ENCODE measurements at places on chromosomes 6 and 20. TPM values are rescaled to one million over a fixed set of nuclear protein-coding genes. Genes with fewer than 3 reads are reported as not detected.
A peak's percentile ranks its signal among the peaks of the same experiment; 100 is the strongest.

Gene GSTA1
- total RNA-seq = not detected

Gene GPX5
- not detected for total RNA-seq

Gene ACSS1
- total RNA-seq = 34.4 TPM

Gene AKAP12
- total RNA-seq = 0.69 TPM

Gene BICRAL
- 25.2 TPM for total RNA-seq

Gene PCK1
- total RNA-seq = not detected

Gene SYCP2
- 2.1 TPM for total RNA-seq

Gene LY6G5C
- 0.73 TPM for total RNA-seq

Gene SPTLC3
- total RNA-seq = not detected

Gene COL9A1
- not detected for total RNA-seq

Gene DNAH8
- total RNA-seq = 2.0 TPM

Gene EDN3
- not detected for total RNA-seq

DNA sequence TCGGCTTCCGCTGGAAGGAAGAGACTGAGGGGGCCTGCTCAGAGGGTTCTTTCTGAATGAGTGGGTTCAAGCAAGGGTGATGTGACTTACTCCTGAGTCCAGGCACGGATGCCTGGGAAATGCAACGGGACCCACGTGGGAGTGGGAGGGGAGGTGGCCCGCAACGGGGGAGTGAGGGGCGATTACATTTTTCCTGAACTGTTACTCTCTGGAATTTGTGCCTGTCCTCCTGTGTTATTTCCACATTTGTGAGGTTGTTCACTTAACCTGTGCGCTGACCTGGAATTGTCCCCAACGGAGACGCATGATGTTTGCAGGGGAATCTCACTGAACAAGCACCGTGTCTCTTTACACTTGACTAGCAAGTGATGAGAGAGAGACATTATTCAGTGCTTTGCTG is 209.4 kb downstream of the CDH4 start:
- H3K27me3 ChIP-seq = no peaks in the 10 kb centered on the region
- no peaks in the 10 kb centered on the region for H3K36me3 ChIP-seq
- H3K4me3 ChIP-seq = no peak overlapping the region
- H3K4me1 ChIP-seq = no peaks in the 10 kb centered on the region
- H3K27ac ChIP-seq = no peak overlapping the region
- DNase-seq = no peak

GRCh38 chr6:24902782-24903181 is 33.0 kb downstream of the RIPOR2 start:
- no peak overlapping the region for H3K4me3 ChIP-seq
- DNase-seq = no peak
- H3K27me3 ChIP-seq = no peaks in the 10 kb centered on the region
- peak overlapping the region; percentile 81 for H3K27ac ChIP-seq

- H3K27me3 ChIP-seq = no peaks in the 10 kb centered on the region
- H3K36me3 ChIP-seq = no peaks in the 10 kb centered on the region
- no peak for DNase-seq
Observed at GRCh38 chr20:61935926-61936700, 129.6 kb downstream of the TAF4 start.

- no peak for DNase-seq
- H3K27ac ChIP-seq = no peak overlapping the region
- H3K27me3 ChIP-seq = no peaks in the 10 kb centered on the region
- peaks cover 39% of the 10 kb centered on the region for H3K36me3 ChIP-seq
- no peak overlapping the region for H3K4me3 ChIP-seq
Observed at GRCh38 chr6:111718326-111718725, 112.6 kb upstream of the TRAF3IP2 start.

DNA sequence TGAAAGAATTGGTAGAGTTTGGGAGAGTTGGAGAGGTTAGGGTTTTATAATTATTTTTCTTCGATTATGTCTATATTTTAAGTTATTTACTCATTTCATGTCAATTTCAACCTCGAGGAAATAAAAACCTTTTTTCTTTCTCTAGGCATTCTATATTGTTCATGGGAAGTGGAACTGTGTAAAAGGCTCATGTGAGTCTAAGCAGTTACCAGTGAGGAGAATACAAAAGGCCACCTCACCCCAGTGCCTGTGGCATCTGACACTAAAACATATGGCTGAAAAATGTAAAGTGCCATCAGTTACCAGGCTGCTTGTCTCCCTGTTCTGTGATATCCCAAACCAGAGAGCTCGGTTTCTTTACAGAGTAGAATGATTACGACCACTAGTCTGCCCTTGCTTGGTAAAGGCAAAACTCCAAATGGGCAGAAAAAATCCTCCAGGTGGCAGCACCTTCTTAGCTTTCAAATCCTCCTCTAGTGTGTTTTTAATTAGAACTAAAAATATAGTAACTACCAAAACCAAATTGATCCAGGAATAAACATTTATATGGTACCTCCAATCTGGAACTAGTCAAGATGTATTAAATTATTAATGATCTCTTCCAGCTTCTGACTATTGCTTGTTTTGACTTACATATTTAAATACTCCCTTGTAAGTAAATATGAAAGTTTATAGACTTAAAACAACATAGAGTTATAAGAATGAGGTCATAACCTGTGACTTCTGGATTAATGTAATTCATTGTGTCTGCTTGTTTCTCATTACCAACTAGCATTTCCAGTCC is 122.6 kb upstream of the MCHR2 start:
- H3K36me3 ChIP-seq = no peaks in the 10 kb centered on the region
- H3K4me3 ChIP-seq = no peak overlapping the region
- no peaks in the 10 kb centered on the region for H3K4me1 ChIP-seq
- DNase-seq = no peak
- peaks cover 2% of the 10 kb centered on the region for H3K27me3 ChIP-seq

DNA sequence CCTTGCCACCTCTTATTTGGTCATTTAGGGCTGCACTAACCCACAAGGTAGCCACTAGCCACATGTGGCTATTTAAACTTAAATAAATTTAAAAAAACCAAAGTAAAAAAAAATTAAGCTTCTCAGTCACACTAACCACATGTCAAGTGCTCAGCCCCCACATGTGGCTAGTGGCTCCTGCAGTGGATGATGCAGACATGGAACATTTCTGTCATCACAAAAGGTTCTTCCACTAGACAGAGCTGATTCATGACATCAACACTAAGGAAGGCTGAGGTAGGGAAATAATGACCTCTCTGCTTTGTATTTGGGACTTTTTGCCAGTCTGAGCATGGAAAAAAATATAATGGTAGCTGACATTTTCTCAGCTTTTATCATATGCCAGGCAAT is 173.0 kb upstream of the FERMT1 start:
- H3K27me3 ChIP-seq = no peaks in the 10 kb centered on the region
- no peak overlapping the region for H3K4me3 ChIP-seq
- H3K27ac ChIP-seq = no peak overlapping the region
- H3K36me3 ChIP-seq = no peaks in the 10 kb centered on the region
- no peak for DNase-seq

- no peaks in the 10 kb centered on the region for H3K36me3 ChIP-seq
- H3K27ac ChIP-seq = no peak overlapping the region
- no peaks in the 10 kb centered on the region for H3K27me3 ChIP-seq
Observed at GRCh38 chr20:31806564-31807355, 12.4 kb upstream of the MYLK2 start.

GRCh38 chr6:28720357-28721231 is 194.9 kb downstream of the GPX5 start:
- no peaks in the 10 kb centered on the region for H3K36me3 ChIP-seq
- DNase-seq = no peak
- no peak overlapping the region for H3K27ac ChIP-seq
- H3K27me3 ChIP-seq = peaks cover 57% of the 10 kb centered on the region
- H3K4me1 ChIP-seq = no peaks in the 10 kb centered on the region
- no peak overlapping the region for H3K4me3 ChIP-seq

DNA sequence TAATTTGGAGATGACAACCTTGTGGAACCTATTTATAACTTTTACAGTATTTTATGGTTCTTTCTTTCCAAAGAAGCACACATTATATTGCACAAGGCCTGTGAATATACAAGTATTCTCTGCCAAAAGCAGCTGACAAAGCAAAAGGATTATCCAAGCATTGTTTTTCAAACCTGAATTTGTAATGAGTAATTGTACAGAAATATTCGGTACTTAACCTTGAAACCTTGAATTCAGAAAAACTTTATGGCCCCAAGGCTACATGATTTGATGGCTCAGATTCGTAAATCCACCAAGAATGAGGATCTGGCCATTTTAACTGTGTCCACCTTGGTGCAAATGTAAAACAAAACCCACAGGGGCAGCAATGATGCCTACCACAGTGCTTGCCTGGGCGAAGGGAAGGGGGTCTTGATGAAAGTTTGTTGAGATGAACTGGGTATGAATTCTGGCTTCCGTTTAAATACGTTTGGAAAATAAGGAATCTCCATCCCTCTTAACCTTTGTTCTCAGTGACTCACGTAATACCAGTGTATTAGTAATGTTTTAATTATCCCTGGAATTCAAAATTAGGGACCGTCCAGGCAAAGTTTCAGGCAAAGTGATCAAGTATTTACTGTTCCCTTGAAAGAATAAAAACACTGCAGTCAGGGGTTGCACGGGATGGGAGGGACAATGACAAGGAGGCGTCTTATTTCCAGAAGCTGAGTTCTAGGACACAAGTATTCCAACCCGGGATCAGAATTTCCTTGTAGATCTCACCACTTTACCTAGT is 2.7 kb upstream of the RBM24 start:
- H3K36me3 ChIP-seq = no peaks in the 10 kb centered on the region
- DNase-seq = no peak
- H3K27me3 ChIP-seq = peaks cover 44% of the 10 kb centered on the region

DNA sequence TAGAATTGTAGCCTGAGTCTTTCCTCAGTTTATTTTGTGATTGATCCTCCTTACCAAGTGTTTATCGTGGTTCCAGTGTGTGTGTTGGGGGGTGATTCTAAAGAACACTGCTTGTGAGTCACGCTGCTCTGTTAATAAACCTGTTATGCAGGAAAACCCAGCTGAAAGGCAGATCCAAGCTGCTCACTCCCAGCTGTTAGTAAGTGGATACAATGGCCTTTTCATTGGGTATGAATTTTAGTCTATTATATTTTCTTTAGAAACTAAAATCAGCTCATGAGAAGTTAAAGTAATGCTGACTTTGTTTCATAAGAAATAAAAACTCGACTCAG is 12.2 kb upstream of the DSTN start:
- no peak for DNase-seq
- H3K27me3 ChIP-seq = no peaks in the 10 kb centered on the region
- no peaks in the 10 kb centered on the region for H3K4me1 ChIP-seq
- no peaks in the 10 kb centered on the region for H3K36me3 ChIP-seq

DNA sequence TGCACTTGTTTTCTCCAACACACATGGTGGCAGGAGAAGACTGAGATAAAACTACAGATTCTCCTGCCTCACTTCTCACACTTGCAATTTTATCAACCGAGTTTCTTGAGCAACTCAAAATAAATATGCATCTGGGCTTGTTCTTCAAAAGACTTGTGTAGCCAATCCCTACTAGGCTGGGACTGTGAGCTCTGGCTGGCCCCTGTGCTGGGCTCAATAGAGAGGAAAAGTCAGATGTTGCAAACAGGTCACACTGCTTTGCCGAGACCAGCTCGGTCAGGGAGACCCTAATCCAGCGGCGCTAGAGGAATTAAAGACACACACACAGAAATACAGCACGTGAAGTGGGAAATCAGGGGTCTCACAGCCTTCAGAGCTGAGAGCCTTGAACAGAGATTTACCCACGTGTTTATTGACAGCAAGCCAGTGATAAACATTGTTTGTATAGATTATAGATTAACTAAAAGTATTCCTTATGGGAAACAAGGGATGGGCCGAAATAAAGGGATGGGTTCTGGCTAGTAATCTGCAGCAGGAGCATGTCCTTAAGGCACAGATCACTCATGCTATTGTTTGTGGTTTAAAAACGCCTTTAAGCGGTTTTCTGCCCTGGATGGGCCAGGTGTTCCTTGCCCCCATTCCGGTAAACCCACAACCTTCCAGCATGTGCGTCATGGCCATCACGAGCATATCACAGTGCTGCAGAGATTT is 32.7 kb downstream of the FAM50B start:
- H3K4me1 ChIP-seq = no peaks in the 10 kb centered on the region
- DNase-seq = no peak
- H3K36me3 ChIP-seq = no peaks in the 10 kb centered on the region
- no peak overlapping the region for H3K4me3 ChIP-seq

DNA sequence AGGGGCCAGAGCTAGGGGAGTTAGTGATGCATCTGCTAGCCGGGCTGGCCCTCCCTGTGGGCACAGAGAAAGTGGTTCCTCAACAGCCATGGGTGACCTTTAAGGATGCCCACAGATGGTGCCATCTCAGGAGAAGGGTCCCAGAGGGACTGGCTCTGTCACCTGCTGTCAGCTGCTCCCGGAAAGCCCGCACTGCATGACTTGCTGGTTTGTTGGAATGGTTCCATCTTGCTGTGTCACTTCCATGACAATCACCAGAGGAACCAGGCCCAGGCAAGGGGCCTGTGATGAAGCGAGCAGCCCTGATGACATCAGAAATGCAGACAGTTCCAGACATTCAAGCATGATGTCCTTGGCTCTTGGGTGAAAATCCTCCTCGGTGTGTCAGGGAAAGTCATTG is 125.2 kb downstream of the PHACTR3 start:
- H3K4me3 ChIP-seq = no peak overlapping the region
- no peaks in the 10 kb centered on the region for H3K27me3 ChIP-seq
- no peaks in the 10 kb centered on the region for H3K4me1 ChIP-seq
- no peak overlapping the region for H3K27ac ChIP-seq

DNA sequence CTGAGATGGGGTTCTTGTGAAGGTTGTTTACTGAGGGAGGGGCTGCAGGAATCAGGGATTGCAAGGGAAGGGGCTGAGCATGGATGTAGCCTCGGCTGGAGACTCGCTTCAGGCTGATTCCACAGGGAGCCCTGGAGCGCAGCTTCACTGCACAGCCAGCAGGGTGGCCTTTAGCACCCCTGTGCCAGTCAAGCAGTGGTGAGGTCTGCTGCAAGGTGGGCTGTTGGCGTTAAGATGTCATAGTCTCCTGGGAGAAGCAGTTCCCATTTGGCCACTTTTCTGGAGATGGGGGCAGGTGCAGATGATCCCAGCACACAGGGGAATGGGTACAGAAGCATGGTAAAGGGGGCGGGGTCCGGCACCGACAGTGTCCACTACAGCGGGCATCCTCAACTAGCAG is 126.3 kb downstream of the TOX2 start:
- H3K36me3 ChIP-seq = no peaks in the 10 kb centered on the region
- no peak overlapping the region for H3K4me3 ChIP-seq
- H3K27ac ChIP-seq = no peak overlapping the region
- H3K27me3 ChIP-seq = peaks cover 27% of the 10 kb centered on the region
- DNase-seq = no peak

- H3K4me3 ChIP-seq = no peak overlapping the region
- peaks cover 20% of the 10 kb centered on the region for H3K36me3 ChIP-seq
- no peak overlapping the region for H3K27ac ChIP-seq
- peaks cover 26% of the 10 kb centered on the region for H3K4me1 ChIP-seq
Observed at GRCh38 chr20:17661121-17661744, 20.8 kb downstream of the RRBP1 start.

GRCh38 chr6:33108307-33108706 is 32.5 kb downstream of the HLA-DPB1 start:
- peaks cover 18% of the 10 kb centered on the region for H3K4me1 ChIP-seq
- no peaks in the 10 kb centered on the region for H3K27me3 ChIP-seq
- no peaks in the 10 kb centered on the region for H3K36me3 ChIP-seq
